Ascending aorta (tissue), 2 donors: ENCODE measurements at places on chromosomes 2 and 18.

DNA sequence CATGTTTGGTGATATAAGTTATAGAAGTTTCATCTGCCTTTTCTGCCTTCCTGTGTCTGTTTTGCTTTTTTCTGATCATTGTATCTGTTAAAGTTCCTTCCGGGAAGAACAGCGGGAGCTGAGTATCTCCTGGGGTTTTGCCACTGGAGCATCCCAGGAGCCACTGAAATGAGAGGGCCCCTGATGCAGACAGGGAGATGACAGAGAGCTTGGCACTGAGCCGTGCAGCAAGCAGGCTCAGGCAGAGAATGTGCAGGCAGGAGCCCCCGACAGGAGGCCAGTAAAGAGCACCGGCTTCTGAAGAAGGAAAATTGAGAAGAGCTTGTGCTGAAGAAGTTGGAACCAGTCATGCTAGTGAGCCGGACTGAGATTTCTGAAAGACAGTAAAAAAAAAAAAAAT is 137.8 kb downstream of the TDRD15 start:
- DNase-seq: no peak

- no peak for DNase-seq
These were observed 3.5 kb downstream of the CDK5R2 start for GRCh38 chr2:218962859-218963492.

- DNase-seq: no peak
These were observed 213.1 kb downstream of the NBAS start for GRCh38 chr2:15348045-15348444.

DNA sequence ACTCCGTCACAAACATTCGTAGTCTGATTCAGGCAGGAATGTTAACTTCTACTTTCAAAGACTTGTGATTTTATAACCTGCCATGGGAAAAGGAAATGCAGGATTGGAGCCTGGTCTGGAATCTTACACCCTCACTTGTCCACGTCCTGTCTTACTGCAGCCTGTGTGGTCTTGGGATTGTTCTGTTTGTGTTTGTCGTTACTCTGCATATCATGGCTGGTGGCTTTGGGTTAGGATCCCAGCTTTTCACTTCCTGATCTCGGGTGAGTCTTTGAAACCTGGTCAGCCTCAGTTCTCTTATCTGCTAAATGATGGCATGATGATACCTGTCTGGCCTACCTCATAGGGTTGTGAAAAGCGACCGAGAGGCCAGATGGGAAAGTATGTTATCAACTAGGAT is 34.6 kb downstream of the SH3BP4 start:
- DNase-seq: no peak

GRCh38 chr2:56177420-56178220 is 6.2 kb upstream of the CCDC85A start:
- DNase-seq: no peak

DNA sequence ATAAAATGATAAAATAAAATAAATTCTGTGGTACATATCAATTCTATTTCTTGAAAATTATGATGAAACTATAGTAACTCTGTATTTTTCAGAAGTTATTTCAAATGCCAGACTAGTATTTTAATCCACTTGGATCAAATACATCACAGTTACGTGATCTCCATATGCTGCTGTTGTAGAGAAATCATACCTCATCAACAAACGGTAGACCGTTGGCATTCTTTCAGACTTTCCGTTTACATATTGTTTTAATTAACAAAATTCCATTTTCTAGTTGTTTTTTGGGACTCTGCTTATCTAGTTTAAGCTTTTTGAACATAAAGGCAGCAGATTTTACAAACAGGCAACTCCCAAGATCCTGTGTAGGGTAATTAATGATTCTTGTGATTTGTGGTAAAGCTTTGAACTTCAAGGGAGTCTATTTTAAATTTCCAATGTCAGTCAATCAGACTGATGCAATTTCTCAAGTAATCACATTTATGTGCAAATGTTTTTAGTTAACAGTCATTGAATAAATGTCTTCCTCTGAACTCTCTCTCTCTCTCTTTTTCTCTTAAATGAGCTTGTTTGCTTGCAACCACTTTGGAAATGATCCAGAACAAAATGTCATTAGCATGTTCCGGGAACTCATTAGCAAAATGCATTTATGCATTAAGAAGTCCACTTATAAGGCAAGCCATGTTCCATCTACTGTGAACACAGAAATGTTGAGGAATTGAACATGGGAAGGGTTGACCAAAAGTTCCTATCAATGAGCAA is 31.8 kb downstream of the NYAP2 start:
- DNase-seq: no peak

- DNase-seq: no peak
These were observed 727.9 kb upstream of the LINC00305 start for GRCh38 chr18:64876833-64877232.
